Kidney capillary endothelial cell (primary cell): ENCODE measurements at places on chromosomes 1 and 21.
A peak's percentile ranks its signal among the peaks of the same experiment; 100 is the strongest.

- no peak for DNase-seq
These were observed 20.3 kb downstream of the PDC start for GRCh38 chr1:186440584-186440983.

DNA sequence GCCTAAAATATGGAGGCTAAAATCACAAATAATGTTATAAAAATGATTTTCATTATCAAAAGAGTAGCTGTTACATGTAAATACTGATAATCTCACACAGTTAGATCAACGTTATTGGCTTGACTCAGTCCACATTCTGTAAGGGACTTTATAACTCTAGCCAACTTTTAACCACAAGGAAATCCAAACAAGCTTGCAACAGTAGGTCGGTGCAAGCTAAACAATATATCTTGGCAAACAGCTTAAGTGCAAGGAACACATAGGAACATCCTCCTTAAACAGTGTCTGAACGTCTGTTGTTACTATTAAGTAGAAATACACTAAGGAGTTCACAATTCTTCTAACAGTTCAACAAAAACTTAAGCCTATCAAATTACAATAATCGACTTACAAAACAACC is 126.7 kb downstream of the EIF4G3 start:
- no peak for DNase-seq

DNA sequence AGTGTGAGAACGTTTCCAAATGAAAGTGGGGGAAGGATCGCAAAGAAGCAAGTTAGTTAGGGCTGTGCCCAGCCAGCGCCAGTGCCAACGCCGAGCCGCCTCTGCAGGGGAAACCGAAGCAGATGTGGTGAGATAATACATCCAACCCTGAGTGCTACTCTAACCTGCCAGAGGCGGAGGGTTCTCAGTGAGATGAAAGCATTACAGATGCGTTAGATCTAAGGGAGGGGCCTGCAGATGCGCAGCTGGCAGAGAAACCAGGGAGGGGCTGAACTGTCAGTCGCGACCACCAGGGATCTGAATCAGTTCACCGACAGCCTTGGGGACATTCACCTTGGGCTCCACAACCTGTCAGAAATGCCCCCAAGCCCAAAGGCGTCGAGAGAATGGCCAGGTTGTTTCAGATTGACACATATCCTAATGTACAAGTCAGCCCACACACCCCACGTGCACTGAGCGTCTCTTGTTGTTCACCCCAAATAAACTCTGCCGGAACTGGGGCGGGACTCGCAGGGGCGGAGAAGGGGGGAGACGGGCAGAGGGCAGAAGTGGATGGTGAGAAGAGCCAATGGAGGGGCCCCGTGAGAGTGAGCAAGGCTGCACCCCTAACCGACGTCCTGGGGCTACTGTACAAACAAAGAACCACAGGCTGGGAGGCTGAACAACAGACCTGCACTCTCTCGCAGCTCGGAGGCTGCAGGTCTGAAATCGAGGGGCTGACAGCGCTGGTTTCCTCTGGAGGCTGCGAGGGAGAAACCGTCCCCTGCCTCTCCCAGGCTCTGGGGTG is 8.7 kb upstream of the UMODL1 start:
- no peak for DNase-seq

- no peak for DNase-seq
These were observed 12.9 kb downstream of the PTPN14 start for GRCh38 chr1:214538496-214538895.

- DNase-seq, result no peak
These were observed 570.9 kb upstream of the CAMK1G start for GRCh38 chr1:209012443-209013196.

DNA sequence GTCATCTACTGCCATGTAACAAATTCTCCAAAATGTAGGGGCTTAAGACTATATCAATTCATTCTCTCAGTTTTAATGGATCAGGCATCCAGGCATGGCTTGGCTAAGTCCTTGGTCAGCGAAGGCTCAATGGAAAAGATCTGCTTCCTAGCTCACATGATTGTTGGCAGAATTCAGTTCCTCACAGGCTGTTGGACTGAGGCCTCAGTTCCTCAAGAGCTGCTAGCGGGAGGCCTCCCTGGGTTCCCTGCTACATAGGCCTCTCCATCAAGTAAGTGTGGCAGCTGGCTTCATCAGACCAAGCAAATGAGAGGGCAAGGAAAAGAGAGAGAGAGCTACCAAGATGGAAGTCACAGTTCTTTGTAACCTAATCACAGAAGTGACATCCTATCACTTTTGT is 19.6 kb upstream of the EYA3 start:
- no peak for DNase-seq

DNA sequence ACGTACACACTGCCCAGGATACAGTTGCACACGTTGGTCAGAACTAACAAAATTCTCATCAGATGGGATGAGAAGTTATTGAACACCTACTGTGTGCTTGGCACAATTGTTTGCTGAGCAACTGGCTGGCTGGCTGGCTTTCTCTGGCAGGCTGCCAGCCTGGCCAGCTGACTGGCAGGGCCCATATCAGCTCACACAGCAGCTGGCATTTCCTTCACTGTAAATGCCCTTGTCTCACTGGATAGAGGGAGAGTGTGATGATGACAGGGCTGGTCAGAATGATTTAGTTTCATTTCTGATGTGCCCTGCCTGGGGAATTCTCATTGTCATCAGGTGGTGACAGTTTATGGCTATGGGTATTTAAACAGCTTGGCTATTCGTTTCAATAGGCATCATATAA is 15.8 kb downstream of the CAMK2N1 start:
- no peak for DNase-seq

GRCh38 chr1:201085902-201086735 is 26.1 kb downstream of the CACNA1S start:
- DNase-seq, result peak; percentile 20

DNA sequence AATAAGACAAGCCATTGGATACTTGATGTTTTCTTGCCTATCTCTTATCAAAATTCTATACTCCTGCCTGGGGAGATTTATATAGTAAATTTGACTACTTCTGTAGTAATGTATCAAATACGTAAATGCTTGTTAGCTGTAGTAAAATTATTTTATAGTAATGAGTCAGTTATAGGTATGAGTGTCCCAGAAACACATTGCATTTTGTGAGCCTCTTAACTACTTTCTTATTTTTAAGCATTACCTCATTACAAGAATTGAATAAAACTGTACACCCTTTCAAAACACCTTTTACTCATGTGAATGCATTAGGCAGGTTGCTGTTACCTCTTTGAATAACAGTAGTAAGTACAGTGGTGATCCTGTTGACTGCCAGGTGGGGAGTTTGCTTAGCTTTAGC is 28.4 kb downstream of the PRRC2C start:
- no peak for DNase-seq

GRCh38 chr1:247294282-247294681 is 37.4 kb downstream of the ZNF496 start:
- DNase-seq, result no peak

- no peak for DNase-seq
These were observed 14.9 kb upstream of the SLAMF6 start for GRCh38 chr1:160537714-160538665.

- DNase-seq, result no peak
These were observed 28.5 kb downstream of the ANP32E start for GRCh38 chr1:150207281-150207971.

DNA sequence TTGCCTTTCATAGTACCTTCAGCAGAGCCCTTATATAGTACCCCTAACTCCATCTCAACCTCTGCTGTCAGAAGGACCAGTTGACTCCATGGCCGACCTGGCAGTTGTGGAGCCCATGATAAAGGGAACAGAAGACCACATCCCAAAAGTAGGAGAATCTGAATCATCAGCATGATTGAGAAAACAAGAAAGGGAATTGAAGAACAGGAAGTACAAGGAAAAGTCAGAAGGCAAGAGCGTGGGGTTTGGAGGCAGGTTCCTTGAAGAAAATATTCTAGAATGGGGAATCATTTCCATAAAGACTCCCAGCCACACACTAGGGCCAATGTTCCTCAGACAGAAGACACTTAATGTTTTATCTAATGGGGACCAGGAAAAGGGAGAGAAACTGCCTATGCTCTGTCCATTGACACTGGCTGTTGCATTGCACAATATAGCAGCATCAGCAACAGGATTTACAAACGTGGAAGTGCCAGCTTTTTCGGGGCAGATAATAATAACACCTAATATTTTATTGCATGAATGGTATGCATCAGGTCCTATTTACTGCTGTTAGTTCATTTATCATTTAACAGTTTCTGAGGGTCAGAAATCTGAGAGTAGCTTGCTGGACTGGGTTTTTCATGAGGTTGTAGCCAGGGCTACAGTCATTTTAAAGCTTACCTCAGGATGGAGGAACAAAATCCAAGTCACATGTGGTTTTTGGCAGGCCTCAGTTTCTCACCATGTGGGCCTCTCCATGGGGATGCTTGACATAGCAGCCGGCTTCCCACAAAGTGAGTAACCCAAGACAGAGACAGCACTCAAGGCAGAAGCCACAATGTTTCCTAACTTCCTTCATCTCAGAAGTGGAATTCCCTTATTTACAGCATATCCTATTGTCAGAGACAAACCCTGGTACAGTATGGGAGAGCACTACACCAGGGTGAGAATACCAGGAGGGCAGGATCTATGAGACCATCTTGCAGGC is 483.4 kb downstream of the PLPP3 start:
- DNase-seq, result no peak

- DNase-seq, result no peak
These were observed 1.5 kb downstream of the LYPLAL1 start for GRCh38 chr1:219175212-219175564.

- DNase-seq, result peak; percentile 20
These were observed 150.6 kb upstream of the ZC3H12A start for GRCh38 chr1:37323486-37324377.

GRCh38 chr1:84538599-84538998 is 32.2 kb upstream of the GNG5 start:
- DNase-seq, result no peak

DNA sequence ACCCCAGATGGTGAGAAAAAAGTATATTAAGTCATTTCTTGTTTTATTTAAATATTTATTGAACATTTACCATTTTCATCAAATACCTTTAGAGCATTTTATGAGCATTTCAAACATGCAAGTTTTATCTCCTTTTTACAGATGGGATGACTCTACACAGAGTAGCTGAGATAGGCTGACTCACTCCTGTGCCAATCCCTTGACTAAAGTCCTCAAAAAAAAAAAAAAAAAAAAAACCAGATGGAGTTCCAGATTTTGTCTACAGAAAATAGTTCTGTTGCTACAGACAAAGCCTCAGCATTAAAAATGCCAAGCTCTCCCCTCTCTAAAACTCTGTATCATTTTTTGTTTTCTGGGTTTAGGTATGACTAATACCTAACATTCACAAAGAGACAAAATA is 303.0 kb upstream of the PLD5 start:
- DNase-seq, result no peak

DNA sequence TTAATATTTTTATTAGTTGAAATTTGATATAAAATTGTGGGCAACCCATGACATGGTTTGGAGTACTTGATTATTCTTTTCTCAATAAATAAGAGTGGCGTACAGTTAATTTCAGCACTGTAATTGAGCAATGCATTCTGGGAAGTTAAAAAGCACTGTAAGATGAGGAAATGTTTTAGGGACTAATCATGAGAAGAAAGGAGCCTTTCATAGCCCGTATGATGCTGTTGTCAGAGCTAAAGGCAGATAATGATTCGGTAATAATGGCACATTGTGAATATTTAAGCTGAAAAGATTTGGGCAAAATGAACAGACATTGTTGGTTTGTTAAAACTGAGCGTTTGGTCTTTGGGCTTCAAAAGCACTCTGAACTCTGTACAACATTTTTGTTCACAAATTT is 139.3 kb downstream of the NFIA start:
- DNase-seq, result no peak

- DNase-seq, result no peak
These were observed 35.0 kb downstream of the MTOR start for GRCh38 chr1:11227106-11228077.

GRCh38 chr1:235617140-235617539 is 32.4 kb downstream of the GNG4 start:
- DNase-seq, result no peak

GRCh38 chr1:100268202-100268601 is 2.2 kb downstream of the RTCA start:
- DNase-seq, result no peak

DNA sequence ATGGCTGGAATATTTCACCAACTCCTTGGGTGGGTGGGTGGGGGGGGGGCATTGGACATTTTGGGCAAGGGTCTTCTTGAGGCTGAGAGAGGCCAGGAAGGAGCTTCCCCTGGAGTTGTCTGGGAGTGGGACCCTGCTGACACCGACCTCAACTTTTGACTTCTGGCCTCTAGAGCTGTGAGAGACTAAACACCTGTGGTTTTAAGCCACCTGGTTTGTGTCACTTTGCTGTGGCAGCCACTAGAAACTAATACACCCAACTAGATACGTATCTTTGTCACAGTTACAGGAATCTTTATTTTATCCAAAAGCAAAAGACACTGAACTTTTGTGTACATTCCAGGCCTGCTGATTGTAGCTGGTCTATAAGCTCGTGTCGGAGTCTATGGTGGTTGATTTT is 9.9 kb upstream of the RIPK4 start:
- no peak for DNase-seq

GRCh38 chr1:84835169-84835568 is 57.8 kb downstream of the LPAR3 start:
- no peak for DNase-seq

DNA sequence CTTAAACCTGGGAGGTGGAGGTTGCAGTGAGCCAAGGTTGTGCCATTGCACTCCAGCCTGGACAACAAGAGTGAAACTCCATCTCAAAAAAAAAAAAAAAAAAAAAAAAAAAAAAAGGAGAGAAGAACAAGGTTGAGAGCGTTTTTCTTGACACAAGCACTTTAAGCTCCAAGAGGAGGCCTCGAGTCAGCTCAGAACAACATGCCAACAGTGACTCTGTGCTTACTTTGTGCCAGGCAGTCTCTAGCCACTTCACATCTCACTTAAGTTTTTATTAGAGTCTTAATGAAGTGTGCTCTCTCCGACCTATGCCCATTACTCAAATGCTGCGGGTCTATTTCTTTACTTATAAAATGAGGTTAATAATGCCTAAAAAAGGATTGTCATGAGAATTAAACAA is 13.0 kb downstream of the ATP1A1 start:
- no peak for DNase-seq

- no peak for DNase-seq
These were observed 68.5 kb downstream of the OBSCN start for GRCh38 chr1:228276174-228276831.

DNA sequence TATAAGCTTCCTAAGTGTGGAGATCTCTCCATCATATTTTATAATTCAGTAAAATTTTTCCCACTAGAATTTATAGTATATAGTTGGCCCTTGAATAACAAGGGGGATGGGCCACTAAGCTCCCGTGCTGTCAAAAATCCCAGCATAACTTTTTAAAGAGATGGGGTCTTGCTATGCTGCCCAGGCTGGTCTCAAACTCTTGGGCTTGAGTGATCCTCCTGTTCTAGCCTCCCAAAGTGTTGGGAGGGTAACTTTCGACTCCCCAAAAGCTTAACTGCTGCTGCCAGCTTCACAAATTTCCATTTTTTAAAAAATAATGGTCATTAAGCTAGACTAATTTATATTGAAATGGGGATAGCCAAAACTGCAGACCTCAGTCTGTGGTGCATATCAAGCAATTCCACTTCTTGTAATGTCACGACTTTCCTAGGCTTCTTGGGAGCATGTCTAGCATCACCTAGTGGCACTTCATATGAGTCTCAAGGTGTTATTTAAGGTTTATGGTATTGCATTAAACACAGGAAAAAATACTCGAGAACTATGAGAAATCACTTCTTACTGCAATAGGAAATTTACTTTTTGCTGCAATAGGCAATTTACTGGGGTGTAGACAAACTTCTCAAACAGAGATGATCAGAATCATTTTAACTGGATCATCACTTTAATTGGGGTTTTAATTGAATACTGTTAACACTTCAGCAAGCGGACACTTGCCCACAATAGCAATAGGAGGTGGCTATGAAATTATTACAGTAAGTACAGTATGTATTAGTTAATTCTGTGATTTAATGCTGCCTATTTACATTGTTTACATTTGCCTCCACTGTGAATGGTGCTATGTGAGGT is 19.3 kb upstream of the ACTA1 start:
- DNase-seq, result no peak
